ENCODE measurements at places on chromosomes 16 and 17. TPM values are rescaled to one million over a fixed set of nuclear protein-coding genes. Genes with fewer than 3 reads are reported as not detected.
A peak's percentile ranks its signal among the peaks of the same experiment; 100 is the strongest.

Gene G6PC1
- not detected for polyA plus RNA-seq

Gene CHST4
- not detected for polyA plus RNA-seq

Gene SDR42E2
- polyA plus RNA-seq, result 0.01 TPM

Gene STAT5A
- polyA plus RNA-seq, result 10.5 TPM

Gene OR2C1
- not detected for polyA plus RNA-seq

Gene CDH5
- 15.1 TPM for polyA plus RNA-seq

Gene DLX4
- not detected for polyA plus RNA-seq

Gene CCL3
- 0.34 TPM for polyA plus RNA-seq

DNA sequence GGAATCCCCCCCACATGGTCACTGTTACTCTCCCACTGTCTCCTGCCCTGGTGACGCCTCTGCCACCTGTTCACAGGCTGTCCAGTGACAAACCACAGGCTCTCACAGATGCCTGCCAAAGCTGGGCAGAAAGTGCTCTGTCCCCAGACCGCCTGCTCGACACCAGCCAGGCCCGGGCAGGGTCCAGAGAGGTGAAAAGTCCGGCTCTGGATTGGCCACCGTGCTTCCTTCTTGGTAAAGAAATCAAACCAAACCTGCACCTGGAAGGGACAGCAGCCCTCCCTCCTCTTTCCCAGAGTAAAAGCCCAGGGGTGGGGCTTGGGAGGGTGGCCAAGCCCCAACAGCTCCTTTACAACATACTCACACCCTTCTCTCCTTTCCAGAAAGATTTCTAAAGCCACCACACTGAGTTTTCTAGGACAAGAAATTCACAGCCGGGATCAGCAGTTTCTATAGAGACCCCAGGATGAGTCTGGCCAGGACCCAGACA is 6.2 kb downstream of the PCGF2 start:
- peak; percentile 55 for DNase-seq

DNA sequence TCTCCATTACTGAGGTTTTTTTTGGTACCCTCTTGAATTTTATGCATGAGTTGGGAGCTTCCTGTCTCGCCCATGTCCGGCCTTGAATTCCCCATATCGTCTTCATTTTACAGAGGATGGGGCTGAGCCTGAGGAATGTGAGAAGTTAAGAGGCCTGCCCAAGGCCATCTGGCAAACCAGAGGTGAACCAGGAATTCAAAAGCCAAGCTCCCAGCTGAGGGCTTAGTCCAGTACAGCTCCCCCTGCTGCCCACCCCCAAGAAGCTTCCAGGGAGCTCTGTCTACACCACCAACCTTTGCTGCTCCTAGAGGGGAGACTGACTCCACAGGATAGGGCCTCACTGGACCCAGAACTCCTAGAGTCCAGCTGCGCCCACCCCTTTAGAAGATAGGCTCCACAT is 20.7 kb upstream of the C16orf78 start:
- DNase-seq, result no peak

- DNase-seq, result no peak
These were observed 5.0 kb upstream of the STH start for GRCh38 chr17:45993962-45994627.

GRCh38 chr17:45293413-45294211 is 23.2 kb downstream of the MAP3K14 start:
- peak; percentile 95 for DNase-seq

DNA sequence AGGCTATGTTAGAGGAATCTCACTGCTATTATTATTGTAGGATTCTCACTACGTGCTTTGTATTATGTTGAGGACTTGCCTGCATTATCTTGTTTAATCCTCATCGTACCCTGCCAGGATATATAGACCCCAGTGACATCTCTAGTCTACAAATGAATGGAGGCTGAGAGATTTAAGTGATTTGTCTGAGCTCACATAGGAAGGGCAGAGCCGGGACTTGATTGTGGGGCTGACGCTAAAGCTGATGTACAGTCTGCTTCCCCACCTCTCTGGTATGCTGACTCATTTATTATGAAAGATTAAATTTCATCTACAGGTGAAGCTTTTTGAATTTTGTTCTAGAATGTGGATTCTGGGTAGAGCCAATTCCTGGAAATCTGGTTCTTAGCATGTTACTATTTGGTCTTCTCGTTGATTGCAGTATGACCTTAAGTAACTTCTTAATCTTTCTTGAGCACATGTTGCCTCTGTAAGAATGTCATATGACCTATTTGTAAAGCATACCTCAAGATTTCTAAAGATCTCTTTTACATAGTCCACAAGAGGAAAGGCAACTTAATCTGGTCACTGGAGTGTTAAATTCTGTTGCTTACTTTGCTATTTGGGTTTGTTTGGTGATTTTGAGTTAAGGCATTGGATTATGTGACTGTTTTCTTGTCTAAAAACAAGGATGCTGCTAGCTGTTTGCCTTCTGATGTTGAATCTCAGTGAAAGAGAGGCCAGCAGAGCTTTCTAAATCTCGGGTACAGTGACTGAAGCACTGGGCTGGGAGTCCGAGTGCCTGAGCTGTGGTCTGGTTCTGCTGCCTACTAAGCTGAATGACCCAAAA is 12.4 kb downstream of the METTL9 start:
- DNase-seq, result no peak

GRCh38 chr17:35286120-35286781 is 43.4 kb downstream of the SLFN5 start:
- DNase-seq, result no peak

- DNase-seq, result no peak
These were observed 15.3 kb upstream of the GNA13 start for GRCh38 chr17:65071861-65072260.

DNA sequence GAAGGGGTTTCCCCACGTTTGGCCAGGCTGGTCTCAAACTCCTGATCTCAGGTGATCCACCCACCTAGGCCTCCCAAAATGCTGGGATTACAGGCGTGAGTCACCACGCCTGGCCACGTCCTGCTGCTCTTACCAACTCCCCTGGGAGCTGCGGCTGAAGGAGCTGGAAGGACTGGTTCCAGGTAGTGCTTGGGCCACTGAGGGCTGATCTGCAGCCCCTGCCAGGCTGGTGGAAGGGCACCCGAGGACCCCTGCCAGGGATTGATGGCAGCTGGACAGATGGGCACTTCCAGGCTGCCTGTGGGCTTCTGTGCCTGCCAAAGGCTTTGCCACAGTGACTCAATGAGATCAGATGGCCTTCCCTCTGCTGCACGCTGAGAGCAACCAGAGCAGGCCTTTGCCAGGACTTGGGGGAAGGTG is 2.3 kb downstream of the OXLD1 start:
- no peak for DNase-seq

- DNase-seq, result peak; percentile 60
These were observed 13.5 kb upstream of the CBX8 start for GRCh38 chr17:79810130-79811010.

GRCh38 chr17:45425125-45425983 is 7.3 kb downstream of the ARHGAP27 start:
- peak; percentile 45 for DNase-seq

GRCh38 chr16:48546774-48547173 is 63.2 kb downstream of the N4BP1 start:
- no peak for DNase-seq

GRCh38 chr17:80890196-80890920 is 101.3 kb upstream of the CHMP6 start:
- DNase-seq, result peak; percentile 47

GRCh38 chr17:42744283-42744805 is 496 bp downstream of the EZH1 start:
- peak; percentile 84 for DNase-seq

DNA sequence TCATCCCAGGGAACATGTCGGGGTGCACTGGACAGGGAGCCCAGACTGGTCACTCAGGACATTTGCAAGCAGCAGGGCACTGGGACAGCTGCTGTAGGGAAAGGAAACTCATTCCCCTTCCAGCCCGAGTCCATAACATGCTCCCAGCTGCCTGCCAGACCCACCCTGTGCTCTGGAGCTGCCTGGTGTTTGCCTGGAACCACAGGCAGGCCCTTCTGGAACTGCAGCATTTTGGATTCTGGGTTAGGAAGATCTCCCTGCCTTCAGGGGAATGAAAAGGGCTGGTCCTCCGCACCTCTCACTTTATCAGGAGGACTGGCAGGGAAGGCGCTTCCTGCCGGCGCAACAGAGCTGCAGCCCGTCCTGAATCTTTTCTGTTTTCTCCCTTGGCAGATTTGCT is 41.2 kb downstream of the MEAK7 start:
- DNase-seq, result no peak

DNA sequence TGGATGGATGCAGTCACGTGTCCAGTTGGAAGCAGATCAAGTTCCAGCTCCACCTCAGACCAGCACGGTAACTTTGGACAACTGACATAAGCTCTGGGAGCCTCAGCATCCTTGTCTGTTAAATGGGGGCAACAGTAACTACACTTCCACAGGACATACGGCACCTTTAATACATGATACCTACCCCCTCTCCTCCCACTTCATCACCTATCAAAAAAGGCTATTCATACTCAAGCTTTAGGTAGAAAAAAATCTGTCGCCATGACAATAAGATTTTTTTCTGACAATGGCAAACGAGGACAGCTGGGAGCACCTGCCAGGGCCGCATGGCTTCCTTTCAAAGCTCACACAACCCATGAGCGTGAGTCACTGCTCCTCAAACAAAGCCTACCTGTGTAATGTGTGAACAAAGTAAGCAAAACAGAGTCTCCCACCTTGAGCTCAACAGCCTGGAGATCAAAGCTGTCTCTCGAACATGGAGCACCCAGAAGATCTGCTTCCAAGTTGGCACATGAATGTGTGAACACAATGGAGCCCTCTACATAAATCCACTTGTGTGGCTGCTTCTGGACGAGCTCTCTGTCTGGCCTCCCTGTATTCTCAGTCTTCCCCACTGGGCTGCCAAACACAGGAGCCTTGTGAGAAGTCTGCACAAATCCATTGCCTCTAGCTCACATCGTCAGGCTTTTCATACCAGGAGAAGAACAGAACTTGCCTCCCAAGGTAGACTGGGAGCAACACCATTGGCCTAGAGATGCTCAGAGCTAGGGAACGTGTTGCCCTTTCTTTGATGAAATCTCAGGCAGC is 459.7 kb downstream of the SOX9 start:
- DNase-seq, result no peak

DNA sequence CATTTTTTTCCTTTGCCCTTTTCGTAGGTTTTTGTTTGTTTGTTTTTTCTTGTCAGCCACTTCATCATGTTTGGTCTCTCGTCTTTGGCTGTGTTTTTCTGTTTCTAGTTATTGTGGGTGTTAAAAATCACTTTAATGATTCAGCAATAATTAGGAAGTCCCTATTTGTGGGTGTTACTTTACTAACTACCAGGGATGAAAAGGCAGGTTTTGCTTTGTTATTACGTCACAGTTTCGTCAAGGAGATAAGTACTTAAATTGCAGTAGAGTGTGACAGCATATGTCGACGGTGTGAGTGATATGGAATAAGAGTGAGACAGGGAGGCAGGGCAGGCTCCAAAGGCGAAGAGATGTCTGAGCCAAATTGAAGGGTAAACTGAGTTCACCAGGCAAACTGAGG is 479.6 kb downstream of the WWOX start:
- no peak for DNase-seq

GRCh38 chr17:8188263-8188839 is 1.6 kb downstream of the BORCS6 start:
- no peak for DNase-seq

All from psoas muscle (tissue), 8 donors.